ENCODE measurements at places on chromosomes 6 and 20. TPM values are rescaled to one million over a fixed set of nuclear protein-coding genes. Genes with fewer than 3 reads are reported as not detected.

DNA sequence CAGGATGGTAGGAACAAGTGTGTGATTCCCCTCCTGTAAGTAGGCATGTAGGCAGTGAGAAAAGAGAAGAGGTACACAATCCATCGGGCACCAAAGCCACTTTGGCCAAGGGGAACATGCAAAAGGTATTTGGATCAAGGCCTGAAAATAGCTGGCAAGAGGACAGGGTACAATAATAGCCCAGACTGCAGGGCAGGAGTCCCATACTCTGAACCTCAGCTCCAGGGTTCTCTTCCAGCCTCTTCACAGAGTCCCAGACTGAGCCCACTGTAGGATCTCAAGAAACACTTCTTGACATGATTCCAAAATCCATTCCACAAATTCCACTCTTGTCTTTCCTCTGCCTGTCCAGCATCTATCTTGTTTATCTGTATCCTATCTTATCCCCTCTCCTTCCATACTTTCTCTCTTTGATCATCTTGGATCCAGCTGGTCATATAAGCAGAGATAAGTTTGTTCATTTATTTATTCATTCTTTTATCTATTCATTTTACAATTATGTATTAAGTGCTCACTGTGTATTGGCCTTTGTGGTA lies 19.7 kb downstream of the ACSS2 start:
- peaks cover 6% of the 10 kb centered on the region for H3K4me1 ChIP-seq
- no peak for DNase-seq

- no peaks in the 10 kb centered on the region for H3K27me3 ChIP-seq
- DNase-seq: no peak
- H3K36me3 ChIP-seq: no peaks in the 10 kb centered on the region
- no peak overlapping the region for H3K4me3 ChIP-seq
- H3K27ac ChIP-seq: no peak overlapping the region
These were observed 52.1 kb upstream of the CST7 start for GRCh38 chr20:24896984-24897383.

C6orf58 gene
- 0.82 TPM for total RNA-seq

SSTR4 gene
- not detected for total RNA-seq

ADAM33 gene
- 3.0 TPM for total RNA-seq

All from neural crest cell (in vitro differentiated cells).